NCI-H1436 (cell line): ENCODE measurements at places on chromosomes 12 and 14.

GRCh38 chr14:67491741-67492507 is 3.4 kb upstream of the TMEM229B start:
- no peak for DNase-seq

GRCh38 chr14:36975834-36976233 is 196.6 kb downstream of the SLC25A21 start:
- DNase-seq, result no peak

- no peak for DNase-seq
Observed at GRCh38 chr12:4806439-4807115, 86.4 kb downstream of the GALNT8 start.

GRCh38 chr12:13592063-13592942 is 389.1 kb downstream of the GRIN2B start:
- no peak for DNase-seq

- DNase-seq, result no peak
Observed at GRCh38 chr14:32561520-32561919, 232.4 kb downstream of the AKAP6 start.

DNA sequence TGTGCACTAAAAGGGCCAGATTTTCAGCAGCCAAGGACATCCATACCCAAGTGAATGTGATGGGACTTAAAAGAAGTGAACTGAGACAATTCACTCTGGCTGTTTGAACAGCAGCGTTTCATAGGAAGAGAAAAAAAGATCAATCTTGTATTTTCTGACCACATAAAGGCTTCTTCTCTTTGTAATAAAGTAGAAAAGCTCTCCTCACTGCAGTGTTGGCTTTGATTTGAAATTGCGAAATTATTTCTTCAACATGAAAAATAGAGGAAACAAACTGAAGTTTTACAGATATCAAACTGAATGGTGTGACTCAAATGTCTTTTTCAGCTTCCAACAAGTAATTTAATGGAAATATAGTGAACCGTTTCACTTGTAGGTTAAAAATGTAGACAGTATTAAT is 11.3 kb upstream of the KCNMB4 start:
- no peak for DNase-seq

DNA sequence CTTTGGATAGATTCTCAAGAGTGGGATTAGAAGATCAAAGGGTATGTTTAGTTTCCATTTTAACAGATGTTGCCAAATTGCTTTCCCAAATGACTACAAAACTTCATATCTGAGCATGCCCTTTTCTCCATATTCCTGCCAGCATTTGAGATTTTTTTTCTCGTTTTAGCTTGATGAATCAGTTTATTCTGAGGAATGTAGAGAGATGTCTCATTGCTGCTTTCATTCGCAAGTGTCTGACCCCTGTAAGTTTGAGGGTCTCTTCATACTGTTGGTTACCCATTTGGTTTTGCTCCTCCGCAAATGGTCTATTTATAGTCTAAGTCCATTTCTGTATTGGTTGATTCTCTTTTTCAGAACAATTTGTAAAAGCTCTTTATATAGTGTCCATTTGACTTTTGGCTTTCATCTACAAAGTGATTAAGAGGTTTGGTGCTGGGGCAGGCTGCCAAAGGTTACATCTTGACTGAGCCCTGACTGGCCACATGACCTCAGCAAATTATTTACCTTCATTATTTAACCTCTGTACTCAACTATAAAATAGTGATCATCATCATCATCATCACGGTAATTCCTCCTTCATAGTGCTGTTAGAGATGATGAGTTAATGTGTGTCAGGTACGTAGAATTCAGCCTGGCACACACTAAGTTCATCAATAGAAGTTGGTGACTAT is 33.6 kb downstream of the HCAR2 start:
- no peak for DNase-seq

- DNase-seq, result no peak
Observed at GRCh38 chr12:131105351-131105735, 151.6 kb downstream of the ADGRD1 start.

GRCh38 chr14:70822530-70823185 is 13.3 kb upstream of the MAP3K9 start:
- peak; percentile 20 for DNase-seq

- no peak for DNase-seq
Observed at GRCh38 chr14:85093631-85094330, 436.2 kb upstream of the FLRT2 start.

GRCh38 chr12:56221232-56221756 is 428 bp downstream of the RNF41 start:
- no peak for DNase-seq

- DNase-seq, result no peak
Observed at GRCh38 chr12:54865683-54866324, 11.5 kb downstream of the MUCL1 start.

- no peak for DNase-seq
Observed at GRCh38 chr14:69014829-69015259, 35.7 kb upstream of the ACTN1 start.

DNA sequence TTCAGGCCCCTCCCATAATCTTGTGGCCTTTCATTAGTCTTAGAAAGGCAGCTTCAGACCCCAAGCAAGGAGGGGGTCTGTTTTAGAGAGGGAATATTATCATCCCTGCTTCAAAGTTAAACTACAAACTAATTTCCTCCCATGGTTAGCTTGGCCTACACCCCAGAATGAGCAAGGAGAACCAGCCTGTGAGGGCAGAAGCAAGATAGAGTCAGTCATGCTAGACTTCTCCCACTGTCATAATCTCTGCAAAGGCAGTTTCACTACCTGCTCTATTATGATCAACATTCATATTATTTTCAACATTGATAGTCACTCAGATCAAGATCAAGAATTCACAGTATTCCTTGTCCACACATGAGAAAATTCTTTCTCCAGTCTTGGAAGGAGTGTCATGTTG is 105.1 kb downstream of the GXYLT1 start:
- DNase-seq, result no peak

DNA sequence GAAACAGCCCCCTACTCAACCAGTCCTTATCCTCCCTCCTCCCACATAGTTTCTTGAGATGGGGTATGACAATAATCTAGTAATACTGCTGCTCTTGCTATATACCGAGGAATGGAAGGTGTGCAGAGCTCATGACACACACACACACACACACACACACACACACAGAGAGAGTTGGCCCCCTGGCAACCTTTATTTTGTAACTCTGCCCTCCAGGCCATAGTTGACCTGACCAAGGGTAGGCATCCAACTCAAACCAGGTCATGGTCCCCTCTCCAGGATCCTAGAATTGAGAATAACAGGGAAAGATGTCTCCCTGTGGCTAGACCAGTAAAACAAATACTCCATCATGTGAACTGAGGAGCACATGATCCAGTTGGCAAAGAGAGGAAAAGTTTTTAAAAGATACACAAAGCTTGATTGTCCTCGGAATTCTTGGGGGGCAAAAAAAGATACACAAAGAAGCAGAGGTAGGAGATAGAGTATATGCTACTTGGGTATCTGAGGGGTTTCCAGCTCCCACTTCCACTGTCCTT is 11.3 kb downstream of the ERO1A start:
- no peak for DNase-seq

- no peak for DNase-seq
Observed at GRCh38 chr14:91754819-91755218, 22.9 kb upstream of the CATSPERB start.

DNA sequence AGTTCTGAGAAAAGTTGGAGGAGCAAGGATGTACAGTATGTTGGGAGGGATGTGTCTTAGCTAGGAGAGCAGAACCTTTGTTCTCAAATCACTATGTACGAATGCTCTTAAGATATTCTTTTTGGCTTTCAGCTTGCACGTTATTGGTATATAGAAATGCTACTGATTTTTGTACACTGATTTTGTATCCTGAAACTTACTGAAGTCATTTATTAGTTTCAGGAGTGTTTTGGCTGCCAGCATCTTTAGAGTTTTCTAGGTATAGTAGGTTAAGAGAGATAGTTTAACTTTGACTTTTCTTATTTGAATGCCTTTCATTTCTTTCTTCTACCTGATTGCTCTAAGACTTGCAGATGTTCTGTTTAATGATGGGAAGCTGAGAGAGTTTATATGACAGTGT is 442.8 kb upstream of the FBXO33 start:
- DNase-seq, result no peak

- DNase-seq, result peak; percentile 17
Observed at GRCh38 chr14:24398653-24399446, at the start of gene NYNRIN. TSS of gene NYNRIN (plus strand) at chr14:24399003. CDS start at chr14:24399247, 244 bp downstream.

- no peak for DNase-seq
Observed at GRCh38 chr12:68785358-68785757, 22.6 kb upstream of the MDM2 start.

- DNase-seq, result no peak
Observed at GRCh38 chr14:22311636-22312035, 277.4 kb downstream of the DAD1 start.

- DNase-seq, result no peak
Observed at GRCh38 chr14:77318006-77318553, 2.6 kb downstream of the POMT2 start.

DNA sequence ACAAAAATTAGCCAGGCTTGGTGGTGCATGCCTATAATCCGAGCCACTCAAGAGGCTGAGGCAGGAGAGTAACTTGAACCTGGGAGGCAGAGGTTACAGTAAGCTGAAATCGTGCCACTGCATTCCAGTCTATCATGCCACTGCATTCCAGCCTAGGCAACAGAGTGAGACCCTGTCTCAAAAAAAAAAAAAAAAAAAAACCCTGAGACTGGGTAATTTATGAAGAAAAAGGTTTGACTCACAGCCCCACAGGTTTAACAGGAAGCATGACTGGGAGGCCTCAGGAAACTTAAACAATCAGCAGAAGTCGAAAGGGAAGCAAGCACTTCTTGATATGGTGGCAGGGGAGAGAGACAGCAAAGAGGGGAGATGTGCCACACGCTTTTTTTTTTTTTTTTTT is 123.2 kb downstream of the GXYLT1 start:
- no peak for DNase-seq

- DNase-seq, result no peak
Observed at GRCh38 chr12:5455045-5455444, 23.1 kb downstream of the NTF3 start.

DNA sequence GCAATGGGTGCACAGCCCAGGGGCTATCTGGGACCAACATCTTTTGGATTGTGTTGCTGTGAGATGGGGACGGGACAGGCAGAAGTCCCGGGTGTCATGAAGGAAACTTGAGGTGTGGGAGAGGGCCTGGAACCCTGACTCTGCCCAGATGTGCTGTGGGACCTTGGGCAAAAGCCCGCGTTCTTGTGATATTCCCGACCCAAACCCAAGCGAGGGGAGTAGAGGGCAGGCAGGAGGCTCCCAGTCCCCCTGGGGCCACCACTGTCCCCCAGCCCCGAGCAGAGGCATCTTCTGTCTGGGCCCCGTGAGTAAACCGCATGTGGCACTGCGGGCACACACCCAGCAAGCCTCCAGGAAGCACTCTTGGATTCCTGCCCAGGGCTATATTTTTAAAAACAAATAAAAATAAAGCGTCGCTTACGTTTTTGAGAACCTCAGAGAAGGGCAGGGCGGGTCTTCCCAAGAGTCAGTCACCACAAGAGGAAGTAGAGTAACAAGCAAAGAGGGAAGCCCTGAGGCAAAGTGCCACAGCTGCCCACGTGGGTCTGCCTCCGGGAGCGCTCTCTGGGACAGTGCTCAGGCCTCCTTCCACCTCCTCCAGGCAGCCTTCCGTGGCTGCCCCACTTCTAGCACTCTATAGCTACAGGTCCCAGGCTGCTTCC is 39.5 kb downstream of the BEGAIN start:
- peak; percentile 65 for DNase-seq

DNA sequence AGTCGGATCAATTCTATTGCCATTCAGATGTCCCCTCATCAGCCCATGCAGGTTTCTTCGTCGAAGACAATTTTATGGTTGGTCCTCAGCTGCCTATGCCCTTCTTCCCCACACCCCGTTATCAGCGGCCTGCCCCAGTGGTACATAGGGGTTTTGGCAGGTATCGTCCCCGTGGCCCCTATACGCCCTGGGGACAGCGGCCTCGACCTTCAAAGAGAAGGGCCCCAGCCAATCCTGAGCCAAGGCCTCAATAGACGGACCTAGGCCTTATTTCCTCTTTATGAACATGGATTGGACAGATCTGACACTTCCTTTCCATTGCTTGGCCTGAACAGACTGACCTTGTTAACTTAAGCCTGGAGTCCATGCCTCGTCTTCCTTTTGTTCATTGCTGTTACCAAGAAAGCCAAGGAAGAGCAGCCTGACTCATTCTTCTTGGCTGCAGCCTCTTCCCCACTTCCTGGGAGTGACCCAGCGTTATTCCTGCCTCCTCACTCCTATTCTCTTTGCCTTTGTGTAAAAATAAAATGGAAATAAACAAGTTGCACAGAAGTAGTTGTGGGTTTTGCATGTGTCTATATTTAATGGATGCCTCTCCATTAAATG is 156.5 kb upstream of the AMIGO2 start:
- no peak for DNase-seq

GRCh38 chr14:84217066-84217465 is 1312.9 kb upstream of the FLRT2 start:
- DNase-seq, result no peak

GRCh38 chr12:126784328-126784921 is 1482.5 kb upstream of the TMEM132C start:
- DNase-seq, result no peak

DNA sequence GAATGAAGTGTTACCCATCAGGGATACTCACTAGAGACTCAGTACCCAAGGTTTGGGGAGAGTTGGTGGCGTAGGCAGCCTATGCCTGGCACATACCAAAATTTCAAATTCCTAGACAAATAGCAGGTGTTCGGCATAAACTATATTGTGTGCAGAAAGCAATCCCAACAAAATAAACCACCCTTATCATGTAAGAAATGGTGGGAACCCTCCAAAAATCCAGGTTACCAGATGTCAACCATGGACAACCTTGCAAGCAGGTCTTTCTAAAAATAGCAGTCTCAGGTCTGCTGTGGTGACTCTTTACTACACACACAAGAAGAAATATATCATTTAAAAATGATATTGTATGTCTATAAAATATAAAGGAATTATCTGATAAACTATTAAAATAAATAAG is 17.7 kb upstream of the PTGER2 start:
- DNase-seq, result no peak

- DNase-seq, result no peak
Observed at GRCh38 chr14:44778604-44779003, 183.1 kb downstream of the KLHL28 start.

- DNase-seq, result no peak
Observed at GRCh38 chr12:27859648-27860047, 79.6 kb upstream of the MANSC4 start.

DNA sequence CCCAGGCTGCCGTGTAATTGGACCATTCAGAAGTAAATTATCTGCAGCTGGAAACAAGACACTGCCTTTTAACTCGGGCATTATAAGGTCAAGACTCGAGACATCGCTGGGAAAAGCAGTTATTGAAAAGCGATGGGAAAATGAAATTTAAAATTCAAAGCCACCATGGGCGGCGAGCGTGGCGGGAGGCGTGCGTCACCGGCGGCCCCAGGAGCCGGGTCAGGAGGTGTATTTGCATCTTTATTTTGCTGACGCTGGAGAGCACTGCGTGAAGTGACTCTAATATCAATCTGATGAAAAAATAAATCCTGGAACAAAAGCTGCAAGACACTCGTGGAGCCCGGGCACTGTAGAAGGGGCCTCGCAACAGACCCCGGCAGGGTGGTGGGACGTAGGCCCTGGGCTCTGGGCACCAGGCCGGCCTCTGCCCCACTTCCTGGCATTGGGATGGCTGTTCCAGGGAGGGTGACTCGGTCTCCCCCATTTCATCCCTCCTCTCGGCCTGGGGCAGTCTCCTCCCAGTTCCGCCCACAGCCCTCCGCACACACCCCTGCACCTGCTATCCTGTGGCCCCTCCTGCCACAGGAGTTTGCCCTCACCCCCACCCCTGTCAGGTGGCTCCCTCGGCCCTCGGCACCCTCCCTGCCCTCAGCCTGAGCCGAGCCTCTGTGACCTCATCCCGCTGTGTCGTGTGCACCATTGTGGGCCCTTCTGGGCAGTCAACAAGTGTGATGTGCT is 196.2 kb downstream of the KIF26A start:
- no peak for DNase-seq
